ENCODE measurements at places on chromosomes 5 and 9. TPM values are rescaled to one million over a fixed set of nuclear protein-coding genes. Genes with fewer than 3 reads are reported as not detected.

DNA sequence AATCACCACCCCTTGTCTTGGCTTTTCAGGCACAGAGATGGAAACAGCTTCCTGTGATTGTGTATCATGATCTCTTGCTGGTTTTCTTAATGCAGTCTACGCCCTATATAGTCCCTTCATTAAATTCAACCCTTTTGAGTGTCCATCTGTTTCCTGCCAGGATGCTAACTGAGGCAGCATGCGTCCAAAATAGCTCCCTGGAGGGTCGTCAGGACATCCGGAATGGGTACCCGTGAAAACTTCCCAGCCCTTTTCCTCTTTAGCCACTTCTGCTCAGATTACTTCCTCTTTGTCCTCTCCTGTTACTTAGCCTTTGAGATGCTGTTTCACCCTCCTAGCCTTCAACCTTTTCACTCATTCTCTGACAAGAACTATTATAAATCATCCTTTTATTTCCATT is 79.8 kb upstream of the KLF9 start:
- no peak for DNase-seq

GRCh38 chr5:141517880-141518617 is 29.2 kb downstream of the PCDHGC5 start:
- no peak for DNase-seq

GRCh38 chr5:133944263-133945185 is 23.9 kb downstream of the C5orf15 start:
- DNase-seq, result peak; percentile 57

DNA sequence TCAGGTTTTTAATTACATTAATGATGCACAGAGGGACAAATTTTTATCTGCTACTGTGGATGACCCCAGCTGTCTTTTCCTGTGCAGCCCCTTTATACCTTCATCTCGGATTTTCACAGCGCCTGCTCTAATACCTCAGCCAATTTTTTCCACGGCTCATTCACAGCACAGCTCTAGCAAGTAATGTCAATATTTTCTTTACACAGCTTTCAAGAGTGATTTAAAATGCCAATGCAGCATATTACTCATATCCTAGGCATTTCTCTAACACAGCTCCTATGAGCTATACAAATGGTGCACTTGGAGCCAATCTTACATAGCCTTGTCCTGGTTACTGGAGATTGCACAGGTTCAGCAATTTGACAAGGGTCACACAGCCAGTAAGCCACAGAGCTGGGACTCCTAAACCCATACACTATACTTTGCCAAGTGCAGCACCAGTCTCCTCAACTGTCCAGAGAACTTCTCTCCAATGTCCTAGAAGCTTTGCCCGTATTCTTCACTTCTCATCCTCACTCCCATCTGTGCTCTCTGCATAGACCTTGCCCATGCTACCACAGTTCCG is 661.8 kb downstream of the DTWD2 start:
- no peak for DNase-seq

- peak; percentile 44 for DNase-seq
Observed at GRCh38 chr5:150502106-150502505, 5.8 kb upstream of the NDST1 start.

BTNL3 gene
- not detected for total RNA-seq

IFNB1 gene
- total RNA-seq, result 0.52 TPM

TUSC1 gene
- 29.0 TPM for total RNA-seq

STPG3 gene
- not detected for total RNA-seq

Measured in M059J (cell line).